ENCODE measurements at places on chromosomes 5 and 9. TPM values are rescaled to one million over a fixed set of nuclear protein-coding genes. Genes with fewer than 3 reads are reported as not detected.

TLR4 gene
- 33.4 TPM for total RNA-seq

DNA sequence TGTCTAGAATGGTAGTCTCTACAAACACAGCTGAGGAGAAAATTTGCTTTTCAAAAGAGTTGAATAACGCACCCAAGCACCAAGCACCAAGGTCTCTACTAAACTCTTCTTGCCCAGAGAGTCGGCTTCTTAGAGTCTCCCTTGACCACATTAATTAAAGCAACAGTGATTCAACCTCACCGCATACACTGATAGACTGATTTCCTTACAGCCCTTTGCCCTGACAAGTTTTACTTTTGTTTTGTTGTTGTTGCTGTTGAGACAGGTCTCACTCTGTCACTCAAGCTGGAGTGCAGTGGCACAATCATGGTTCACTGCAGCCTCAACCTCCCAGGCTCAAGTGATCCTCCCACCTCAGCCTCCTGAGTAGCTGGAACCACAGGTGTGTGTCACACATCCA is 1035.7 kb upstream of the DMAC1 start:
- H3K36me3 ChIP-seq: no peaks in the 10 kb centered on the region
- H3K4me3 ChIP-seq: no peak overlapping the region
- H3K4me1 ChIP-seq: no peaks in the 10 kb centered on the region
- peak overlapping the region; percentile 49 for H3K27ac ChIP-seq
- H3K27me3 ChIP-seq: no peaks in the 10 kb centered on the region

DNA sequence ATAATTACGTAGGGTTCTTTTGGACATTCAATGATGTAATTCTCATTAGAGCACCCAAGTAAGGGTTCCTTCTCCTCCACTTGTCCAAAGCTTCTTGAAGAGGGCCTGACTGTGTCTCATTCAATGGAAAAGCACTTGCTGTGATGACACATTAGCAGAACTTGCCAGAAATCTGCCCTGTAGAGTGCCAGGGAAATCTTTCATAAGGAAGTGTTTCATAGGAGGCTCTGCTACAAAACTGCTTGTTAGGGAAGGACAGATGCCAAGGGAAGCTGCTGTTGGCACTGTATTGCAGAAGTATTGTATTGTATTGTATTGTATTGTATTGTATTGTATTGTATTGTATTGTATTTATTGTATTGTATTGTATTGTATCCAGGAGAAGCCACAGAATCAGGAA is 45.5 kb upstream of the MPDZ start:
- no peak overlapping the region for H3K27ac ChIP-seq
- H3K36me3 ChIP-seq: no peaks in the 10 kb centered on the region
- no peaks in the 10 kb centered on the region for H3K4me1 ChIP-seq
- DNase-seq: no peak

DNA sequence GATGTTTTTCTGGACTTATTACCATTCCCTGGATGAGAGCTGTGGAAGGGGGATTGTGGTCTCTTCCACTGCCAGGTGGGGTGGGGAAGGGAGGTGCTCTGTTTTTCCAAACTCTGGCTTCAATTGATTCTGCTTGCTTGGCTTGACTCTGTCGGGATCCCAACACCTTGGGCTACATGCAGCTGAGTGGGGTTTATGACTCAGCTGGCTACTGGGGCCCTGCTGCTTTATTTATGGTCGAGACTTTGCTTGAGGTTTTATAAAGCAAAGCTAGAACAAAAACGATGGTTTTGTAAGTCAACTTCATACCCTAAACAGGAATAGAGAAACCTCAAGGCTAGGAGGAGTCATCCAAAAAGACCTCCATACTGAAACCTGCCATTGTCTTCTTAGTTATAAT is 76.3 kb downstream of the AOPEP start:
- H3K4me3 ChIP-seq: no peak overlapping the region
- no peak overlapping the region for H3K27ac ChIP-seq

- DNase-seq: no peak
- no peak overlapping the region for H3K27ac ChIP-seq
- no peaks in the 10 kb centered on the region for H3K36me3 ChIP-seq
- no peak overlapping the region for H3K4me3 ChIP-seq
Observed at GRCh38 chr5:96716007-96716406, 53.8 kb downstream of the CAST start.

DNA sequence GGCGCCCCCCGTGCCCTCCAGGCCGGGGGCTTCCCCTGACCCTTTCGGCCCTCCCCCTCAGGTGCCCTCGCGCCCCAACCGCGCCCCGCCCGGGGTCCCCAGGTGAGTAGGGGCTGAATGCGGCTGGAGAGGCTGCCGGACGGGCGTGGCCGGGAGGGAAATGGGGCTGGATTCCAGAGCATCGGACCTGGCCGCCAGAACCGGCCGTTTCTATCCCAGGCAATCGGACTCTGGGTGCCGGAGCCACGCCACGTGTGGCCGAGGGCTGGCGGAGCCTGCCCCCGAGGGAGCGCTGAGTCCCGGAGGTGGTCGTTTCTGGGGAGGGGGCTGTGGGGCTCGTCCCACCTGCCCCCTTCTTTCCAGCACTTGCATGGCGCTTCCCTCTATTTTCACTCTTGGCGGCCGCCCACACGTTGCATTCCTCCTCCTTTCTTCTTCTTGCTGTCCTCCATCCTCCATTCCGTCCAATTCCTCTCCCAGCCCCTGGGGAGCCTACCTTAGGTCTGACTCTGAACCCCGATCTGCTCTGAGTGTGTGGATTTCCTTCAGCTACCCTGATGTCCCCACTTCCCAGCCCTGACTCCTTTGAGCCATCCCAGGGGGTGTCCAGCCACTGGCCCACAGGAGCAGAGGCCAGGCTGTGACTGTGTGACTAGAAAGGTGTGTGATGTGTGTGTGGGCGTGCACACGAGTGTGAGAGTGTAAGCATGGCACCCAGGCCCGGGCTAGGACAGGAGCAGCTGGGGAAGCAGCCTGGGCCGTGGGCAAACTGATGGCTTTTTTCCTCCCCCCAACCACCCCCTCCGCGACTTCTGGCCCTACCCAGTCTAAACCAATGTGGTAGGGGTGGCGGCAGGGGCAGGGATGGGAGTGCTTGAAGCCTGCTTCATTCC is 24.7 kb downstream of the GOLGA2 start:
- no peaks in the 10 kb centered on the region for H3K36me3 ChIP-seq
- no peak overlapping the region for H3K27ac ChIP-seq
- no peak for DNase-seq
- no peaks in the 10 kb centered on the region for H3K4me1 ChIP-seq
- H3K27me3 ChIP-seq: no peaks in the 10 kb centered on the region
- H3K4me3 ChIP-seq: no peak overlapping the region
